ENCODE measurements at places on chromosomes 1 and 21.

GRCh38 chr1:231702804-231703203, 76.2 kb downstream of the DISC1 start:
- no peak for DNase-seq

DNA sequence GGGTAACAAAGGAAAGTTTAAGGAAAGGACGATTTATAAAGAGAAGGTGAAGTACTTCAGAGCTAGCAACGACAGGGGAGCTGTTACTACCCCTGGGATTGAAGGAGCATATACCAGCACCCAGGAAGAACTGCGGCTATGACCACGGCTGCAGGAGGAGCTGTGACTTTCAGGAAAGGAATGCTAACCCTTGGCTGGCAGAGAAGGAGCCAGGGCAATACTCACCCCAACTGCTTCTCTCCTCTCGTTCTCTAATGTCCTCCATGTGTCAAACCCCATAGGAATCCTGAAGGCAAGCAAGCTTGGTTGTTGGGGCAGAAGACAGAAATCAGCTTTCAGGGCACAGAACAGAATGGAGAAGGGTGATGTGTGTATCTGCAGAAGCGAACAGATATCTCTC, 120.5 kb downstream of the TMEM53 start:
- DNase-seq = no peak

- DNase-seq = no peak
Measured at GRCh38 chr1:96978901-96979300, 257.3 kb downstream of the PTBP2 start.

DNA sequence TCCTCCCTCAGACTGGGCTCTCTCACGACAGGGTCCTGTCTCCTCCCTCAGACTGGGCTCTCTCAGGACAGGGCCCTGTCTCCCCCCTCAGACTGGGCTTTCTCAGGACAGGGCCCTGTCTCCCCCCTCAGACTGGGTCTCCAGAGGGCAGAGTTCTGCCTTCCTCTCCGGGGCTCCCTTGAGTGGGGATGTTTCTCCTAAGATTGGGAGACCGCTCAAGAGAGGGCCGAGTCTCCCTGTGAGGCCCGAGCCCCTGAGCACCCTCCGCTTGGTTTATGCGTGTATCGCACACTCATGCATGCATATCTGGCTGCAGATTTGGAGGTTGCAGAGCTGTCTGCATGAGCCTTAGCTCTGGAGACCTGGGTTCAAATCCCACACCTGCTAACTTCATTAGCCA, 39.3 kb upstream of the CSF3R start:
- no peak for DNase-seq

- DNase-seq = no peak
Measured at GRCh38 chr1:99571092-99571734, 74.7 kb upstream of the PALMD start.

DNA sequence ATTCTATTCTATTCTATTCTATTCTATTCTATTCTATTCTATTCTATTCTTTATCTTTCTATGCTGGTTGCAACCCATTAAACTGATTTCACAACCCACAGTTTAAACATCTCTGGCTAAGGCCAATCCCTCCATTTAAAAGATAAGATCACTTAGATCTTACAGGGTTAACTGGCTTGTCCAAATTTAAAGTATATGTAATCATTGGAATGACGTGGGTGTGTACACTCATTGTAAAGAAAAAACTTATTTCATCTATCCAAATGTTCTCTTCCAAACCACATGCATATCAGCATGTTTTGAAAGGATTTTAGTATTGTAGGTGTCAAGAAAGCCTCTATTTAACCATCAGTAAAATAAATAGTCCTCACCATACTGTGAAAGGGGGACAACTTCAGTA, 299.6 kb upstream of the RUNX1 start:
- no peak for DNase-seq

DNA sequence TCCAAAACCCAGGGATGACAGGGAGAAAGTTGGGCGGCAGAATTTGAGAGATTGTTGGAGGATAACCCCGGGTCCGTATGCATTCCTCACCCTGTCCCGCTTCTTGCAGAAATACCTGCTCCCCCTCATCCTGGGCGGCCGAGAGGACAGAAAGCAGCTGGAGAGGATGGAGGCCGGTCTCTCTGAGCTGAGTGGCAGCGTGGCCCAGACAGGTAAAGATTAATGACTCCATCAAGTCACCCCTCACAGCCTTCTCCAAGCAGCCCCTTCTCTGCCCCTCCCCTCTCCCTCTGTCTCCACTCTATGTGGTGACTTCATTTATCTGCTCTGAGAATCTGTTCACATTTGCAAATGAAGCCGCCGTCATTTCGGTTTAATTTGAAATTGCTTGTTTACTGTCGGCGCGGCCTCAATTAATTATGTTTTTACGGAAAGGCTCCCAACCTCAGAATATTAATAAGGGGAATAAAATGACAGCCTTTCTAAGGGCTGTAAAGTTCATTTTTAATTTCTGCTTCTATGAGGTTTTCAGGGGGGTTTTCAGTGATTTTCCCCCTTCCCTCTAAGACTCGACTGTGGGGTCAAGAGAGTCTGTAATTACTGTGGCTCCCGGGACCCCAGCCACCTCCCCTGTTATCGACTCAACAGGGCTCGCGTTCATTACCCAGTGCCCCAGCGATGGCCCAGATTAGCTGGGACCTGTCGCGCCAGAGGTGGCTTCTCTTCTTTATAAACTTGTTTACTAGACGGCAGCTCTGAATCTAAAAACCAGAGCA, 148.3 kb downstream of the PEX14 start:
- DNase-seq = no peak

Measured in NCI-H524 treated with DMSO at 0.1 percent for 48 hours (cell line).